ENCODE measurements at places on chromosomes 7 and 10. TPM values are rescaled to one million over a fixed set of nuclear protein-coding genes. Genes with fewer than 3 reads are reported as not detected.

CDK14 gene
- 8.6 TPM for total RNA-seq

SLC16A9 gene
- total RNA-seq: 7.4 TPM

FOXL3 gene
- total RNA-seq: not detected

EPO gene
- not detected for total RNA-seq

DNAJC2 gene
- 36.8 TPM for total RNA-seq

COL13A1 gene
- 2.4 TPM for total RNA-seq

OR2A12 gene
- total RNA-seq: not detected

NPFFR1 gene
- total RNA-seq: not detected

C10orf62 gene
- total RNA-seq: not detected

FGF8 gene
- not detected for total RNA-seq

NXPH1 gene
- total RNA-seq: not detected

EPHB6 gene
- 3.1 TPM for total RNA-seq

UPF2 gene
- total RNA-seq: 30.7 TPM

CUBN gene
- 3.6 TPM for total RNA-seq

GIMAP1 gene
- 7.8 TPM for total RNA-seq

Data from gastrocnemius medialis (tissue), 4 donors.